AG04450 (cell line): ENCODE measurements at places on chromosomes 12 and 14. TPM values are rescaled to one million over a fixed set of nuclear protein-coding genes. Genes with fewer than 3 reads are reported as not detected.

GRCh38 chr14:61673305-61673704, 22.0 kb upstream of the HIF1A start:
- no peak for DNase-seq

DNA sequence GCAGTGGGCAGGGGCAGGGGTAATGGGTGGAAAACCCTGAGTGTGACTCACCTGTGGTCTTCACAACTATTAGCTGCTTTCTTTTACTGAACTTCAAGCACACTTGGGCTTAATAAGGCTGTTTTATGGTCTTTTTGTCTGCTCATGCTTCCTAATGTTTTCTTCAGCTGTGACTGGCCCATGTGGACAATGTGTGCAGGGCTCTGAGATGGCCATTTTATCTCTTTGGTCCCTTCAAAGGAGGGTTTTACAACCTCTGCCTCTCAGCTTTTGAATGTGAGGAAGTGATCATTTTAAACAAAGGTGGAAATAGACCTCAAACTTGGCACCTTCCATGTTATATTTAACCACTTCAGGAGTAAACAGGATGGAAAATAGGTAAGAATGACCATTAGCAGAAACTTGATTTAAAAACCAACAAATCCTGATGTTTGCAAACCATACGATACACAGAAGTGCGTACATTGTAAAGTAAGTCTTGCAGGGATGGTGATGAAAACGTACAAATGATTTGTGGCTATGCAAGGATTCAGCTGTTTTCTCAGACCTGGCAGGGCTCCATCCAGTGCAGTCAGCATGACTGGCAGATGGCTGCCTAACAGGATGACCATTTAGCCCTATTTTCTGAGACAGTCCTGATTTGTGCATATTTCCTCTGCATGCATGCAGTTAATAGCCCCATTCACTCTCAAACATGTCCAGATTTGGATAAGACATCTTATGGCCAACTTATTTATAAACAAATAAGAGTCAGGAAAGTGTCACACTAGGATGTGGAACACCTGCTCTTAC, 103.2 kb downstream of the SLC38A4 start:
- DNase-seq, result no peak

GRCh38 chr12:91922139-91922538, 223.5 kb downstream of the BTG1 start:
- no peak for DNase-seq

DNA sequence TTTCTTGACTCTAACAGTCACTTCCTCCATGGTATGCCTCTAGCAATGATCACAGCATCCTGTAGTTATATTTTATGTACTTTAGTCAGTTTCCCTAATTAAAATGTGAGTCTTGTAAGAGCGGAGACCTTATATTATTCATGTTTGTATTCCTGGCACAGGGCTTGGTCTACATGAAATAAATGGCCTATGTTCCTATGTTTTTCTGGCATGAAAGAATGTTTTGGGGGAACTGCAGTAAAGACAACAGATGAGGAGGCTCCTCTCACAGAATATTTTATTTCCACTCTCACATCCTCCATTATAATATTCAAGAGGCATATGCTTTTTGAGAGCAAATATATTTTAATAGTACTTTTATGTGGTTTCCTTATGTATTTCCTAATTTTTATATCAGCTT, 429.8 kb upstream of the PDE3A start:
- no peak for DNase-seq

DNA sequence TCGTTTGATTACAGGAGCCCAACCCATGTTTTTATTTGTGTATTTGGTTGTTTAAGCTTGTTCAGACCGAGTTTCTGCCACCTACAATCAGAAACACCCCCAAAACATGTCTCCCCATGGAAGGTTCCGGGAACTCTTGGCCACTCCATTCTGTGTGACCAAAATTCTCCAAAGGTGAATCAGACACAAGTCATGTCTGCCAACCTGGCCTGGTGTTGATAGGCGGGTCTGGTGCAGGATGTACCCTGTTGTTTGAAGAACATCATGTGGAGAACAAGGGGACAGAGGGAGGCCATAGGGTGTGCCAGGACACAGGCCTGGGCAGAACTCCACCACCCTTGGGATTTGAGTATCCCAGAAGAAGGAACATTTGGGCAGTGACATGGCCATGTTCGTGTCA, 147.1 kb upstream of the MYL2 start:
- no peak for DNase-seq

DNA sequence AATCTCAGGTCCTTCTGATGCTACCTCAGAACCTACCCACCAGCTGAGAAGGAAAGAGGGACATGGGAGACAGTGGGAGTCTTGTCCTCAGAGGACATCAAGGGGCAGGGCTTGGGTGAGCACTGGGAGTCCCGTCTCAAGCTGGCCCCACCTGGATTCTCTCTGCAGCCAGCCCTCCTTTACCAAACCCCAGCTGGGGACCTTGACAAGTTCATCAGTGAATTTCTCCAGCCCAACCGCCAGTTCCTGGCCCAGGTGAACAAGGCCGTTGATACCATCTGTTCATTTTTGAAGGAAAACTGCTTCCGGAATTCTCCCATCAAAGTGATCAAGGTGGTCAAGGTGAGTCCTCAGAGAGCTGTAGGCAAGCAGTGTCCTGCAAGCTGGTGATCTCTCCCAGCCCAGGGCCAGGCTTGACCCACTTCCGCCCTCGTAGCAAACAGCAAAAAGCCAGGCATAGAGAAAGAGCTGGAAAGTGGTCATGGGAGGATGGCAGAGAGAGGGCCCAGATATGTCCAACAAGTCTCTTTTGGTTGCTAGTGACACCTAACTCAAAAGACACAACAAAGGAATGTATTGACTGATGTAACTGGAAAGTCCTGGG, 14.2 kb upstream of the OAS2 start:
- DNase-seq, result no peak

GRCh38 chr14:101363880-101364391, 197.4 kb upstream of the DIO3 start:
- DNase-seq, result no peak

DNA sequence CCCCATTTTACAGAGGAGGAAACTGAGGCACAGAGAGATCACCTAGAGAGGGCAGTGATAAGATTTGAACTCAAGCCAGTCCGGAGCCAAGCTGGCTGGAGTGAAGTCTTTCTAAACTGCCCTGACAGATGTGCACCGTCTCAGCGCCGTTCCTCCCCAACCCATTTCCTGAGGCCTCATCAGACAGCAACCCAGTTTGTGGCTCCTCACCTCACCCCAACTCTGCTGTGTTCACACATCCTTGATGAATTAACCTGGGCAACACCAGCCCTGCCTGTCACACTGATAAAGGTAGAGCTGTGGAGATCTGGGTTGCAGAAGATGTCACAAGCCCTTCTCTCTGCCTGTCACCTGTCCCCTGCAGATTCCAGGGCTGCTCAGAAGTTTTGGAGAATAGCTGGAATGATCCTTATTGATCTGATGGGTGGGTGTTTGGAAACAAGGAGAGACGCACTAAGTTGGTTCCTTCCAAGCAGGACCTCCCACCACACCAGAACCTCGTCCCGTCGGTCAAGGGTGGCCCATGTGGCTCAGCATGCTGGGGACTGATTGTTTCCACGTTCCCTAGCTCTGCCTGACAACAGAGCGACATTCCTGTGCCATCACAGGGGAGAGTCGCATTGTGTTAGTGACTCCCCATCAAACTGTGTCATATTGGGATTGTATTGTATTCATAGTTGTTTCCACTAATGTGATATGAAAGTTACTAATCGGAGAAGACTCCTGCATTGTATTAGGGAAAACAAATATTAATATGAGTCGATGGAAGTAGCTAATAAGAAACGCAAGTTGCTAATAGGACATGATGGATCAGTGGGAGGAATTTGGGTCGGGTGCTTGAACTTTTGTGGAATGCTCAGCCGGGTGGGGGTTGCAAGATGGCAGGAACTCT, 200.6 kb downstream of the PHETA1 start:
- no peak for DNase-seq

DNA sequence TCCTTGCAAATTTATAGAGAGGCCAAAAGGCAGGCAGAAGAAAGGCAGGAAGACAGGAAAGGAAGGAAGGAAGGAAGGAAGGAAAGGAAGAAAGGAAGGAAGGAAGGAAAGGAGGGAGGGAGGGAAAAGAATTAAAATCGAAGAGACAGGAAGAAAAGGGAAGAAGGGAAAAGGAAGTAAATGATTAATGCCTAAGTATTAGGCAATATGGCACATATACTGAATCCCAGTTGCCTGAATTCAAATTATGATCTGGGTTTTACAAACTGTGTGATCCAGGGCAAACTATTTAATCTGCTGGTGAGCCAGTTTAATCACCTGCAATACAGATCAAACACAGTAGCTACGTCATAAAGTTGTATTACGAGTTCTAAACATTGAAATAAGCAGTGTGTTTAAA, 983.6 kb downstream of the FLRT2 start:
- no peak for DNase-seq

GRCh38 chr12:109900752-109901580, 892 bp downstream of the TCHP start:
- no peak for DNase-seq

GRCh38 chr14:70152704-70153103, 36.0 kb downstream of the SLC8A3 start:
- DNase-seq, result no peak

The C14orf132 gene
- 42.0 and 47.7 TPM in 2 replicates for polyA plus RNA-seq

The SLCO1B1 gene
- polyA plus RNA-seq, result not detected in 2 replicates

DNA sequence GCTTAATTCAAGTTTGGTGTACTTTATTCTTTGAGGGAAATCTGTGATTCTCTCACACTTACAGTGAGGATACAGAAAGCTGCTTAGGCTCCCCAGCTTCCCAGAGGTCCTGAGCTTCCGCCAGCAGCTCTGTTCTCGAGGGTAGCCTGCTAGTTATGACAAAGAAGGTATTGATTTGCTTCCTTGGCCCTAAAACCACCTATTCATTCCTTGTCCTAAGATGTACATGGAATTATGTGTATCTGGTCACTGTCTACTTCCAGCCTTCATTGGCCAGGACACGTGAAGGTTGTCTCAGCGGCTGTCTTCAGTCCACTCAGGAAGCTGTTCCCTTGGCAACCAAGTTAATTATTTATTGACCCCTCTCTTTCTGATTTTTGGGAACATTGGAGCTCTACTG, 55.7 kb downstream of the GALNT8 start:
- DNase-seq, result no peak

DNA sequence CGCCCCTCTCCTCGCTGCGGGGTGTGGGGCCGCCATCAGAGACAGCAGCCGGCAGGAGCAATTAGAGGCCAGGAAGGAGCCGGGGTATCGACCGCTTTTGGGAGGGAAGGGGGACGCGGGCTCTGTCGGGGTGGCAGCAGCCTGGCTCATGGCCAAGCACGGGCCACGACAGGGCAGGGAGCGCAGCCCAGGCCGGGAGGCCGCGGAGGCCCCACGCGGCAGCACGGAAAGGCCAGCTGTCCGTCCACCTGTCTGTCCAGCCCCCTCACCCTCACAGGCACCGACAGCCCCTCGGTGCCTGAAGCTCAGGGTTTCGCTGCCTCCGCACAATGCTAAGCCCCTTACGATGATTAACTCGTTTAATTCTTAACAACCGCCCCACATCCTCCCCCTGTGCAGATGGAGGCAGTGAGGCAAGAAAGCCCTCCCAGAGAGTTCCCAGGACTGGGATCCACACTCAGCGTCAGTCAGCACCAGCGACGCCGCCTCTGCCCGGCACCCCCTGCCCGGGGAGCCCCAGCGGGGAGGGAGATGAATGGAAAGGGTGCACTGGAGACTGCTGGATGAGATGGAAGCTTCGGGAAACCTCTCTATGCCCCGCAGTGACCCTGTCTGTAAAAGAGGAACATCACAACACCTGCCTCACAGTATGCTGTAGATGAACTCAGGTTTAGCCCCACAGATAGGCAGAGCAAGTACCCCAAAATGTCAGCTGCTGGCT, 23.7 kb downstream of the NCOR2 start:
- DNase-seq, result no peak

DNA sequence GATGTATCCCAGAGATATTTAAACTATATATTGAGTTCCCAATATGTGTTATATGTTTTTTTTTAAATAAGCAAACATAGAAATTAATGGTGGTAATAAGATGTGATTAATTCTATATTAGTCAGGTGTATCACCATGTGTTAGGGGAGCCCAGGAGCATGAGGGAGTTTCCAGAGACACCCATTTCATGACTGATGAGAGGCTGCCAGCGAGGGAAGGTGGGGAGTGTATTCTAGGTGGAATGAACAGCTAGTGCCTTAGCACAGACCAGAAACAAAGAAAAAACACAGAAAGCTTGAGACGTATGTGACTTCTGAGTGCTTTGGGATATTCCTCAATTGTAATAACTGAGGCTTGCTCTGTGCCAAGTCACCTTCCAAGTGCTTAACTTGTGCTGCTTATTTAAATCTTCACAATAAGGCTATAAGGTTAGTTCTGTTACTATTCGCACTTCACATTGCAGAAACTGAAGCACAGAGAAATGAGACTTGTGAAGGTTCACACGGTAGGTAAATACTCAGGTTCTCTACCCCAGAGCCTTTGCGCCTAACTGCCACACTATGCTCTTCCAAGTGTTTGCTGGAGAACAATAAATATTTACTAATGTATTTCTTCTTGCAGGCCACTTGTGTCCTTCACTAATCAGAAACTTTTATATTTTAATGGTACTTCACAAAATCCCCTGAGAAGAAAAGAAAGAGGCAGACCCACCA, 17.9 kb upstream of the MGP start:
- no peak for DNase-seq

The AQP6 gene
- not detected in 2 replicates for polyA plus RNA-seq

- DNase-seq, result no peak
These were observed 125.3 kb downstream of the IPO8 start for GRCh38 chr12:30570211-30570890.

The CDH24 gene
- polyA plus RNA-seq, result 10.1 and 11.0 TPM in 2 replicates

The KLRK1 gene
- not detected in 2 replicates for polyA plus RNA-seq
